ENCODE measurements at places on chromosomes 5 and 9.

DNA sequence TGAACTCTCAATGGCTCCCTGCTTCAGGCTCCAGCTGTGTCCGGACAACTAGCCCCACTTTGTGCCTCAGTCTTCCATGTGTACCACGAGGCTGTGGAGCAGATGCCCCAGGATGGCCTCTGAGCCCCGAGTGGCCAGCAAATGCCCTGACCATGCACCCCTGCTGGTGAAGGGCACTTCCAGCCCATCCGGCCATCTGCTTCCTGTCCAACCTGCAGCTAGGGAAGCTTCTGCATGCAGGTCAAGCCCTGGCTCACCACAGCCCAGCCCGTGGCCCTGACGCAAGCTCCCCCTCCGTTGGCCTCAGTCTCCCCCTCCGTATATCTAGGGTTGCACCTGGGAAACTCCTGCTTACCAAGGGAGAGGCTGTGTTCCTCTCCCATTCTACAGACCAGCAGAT is 4.8 kb downstream of the NINJ1 start:
- DNase-seq: no peak

- no peak for DNase-seq
Observed at GRCh38 chr5:120382833-120383232, 81.3 kb upstream of the PRR16 start.

DNA sequence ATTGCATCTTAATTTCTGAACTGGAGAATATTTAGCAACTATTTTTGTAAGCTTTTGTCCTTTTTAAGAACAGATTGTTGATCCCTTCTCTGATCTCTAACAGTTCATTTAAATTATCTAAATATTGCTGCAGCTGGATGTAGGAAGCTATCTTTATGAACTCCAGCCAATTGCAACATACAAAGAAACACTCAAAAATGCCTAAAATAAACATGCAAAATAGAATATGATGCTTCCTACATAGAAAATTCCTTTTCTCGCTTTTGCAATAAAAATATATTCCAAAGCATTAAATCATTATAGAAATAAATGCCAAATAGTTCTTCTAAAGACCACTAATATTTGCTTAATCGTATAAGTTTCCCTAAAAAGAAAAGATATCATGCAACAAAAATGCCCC is 218.6 kb downstream of the LURAP1L start:
- no peak for DNase-seq

DNA sequence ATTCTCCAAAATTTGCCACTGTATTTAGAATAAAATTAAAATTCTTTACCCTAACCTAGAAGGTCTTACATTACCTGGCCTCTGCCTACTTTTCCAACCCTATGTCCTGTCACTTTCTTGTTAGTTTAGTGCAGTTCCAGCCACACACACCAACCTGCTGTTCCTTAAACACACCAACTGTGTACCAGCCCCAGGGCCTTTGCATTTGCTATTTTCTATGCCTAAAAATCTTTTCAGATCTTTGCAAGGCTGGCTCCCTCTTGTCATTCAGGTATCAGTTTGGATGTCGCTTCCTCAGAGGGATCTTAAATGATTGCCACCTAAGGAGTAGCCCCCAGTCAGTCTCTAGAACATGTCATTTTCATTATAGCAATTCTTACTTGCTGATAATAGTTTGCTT is 17.7 kb upstream of the NRG2 start:
- no peak for DNase-seq

- DNase-seq: no peak
Observed at GRCh38 chr5:165996201-165996875, 2295.1 kb upstream of the WWC1 start.

DNA sequence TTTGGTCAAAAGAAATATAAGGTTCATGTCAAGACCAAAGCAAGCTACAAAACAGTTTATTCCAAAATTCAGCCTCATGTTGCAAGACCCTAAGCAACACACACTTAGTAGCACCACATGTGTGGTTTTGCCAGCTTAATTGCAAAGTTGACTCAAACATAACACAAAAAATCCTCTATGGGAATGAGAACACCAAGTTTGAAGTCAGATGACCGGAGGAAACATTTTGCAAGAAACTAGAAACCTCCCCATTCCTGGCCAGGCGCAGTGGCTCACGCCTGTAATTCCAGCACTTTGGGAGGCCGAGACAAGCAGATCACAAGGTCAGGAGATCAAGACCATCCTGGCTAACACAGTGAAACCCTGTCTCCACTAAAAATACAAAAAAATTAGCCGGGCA is 261.8 kb downstream of the EBF1 start:
- DNase-seq: no peak

GRCh38 chr5:39475881-39476842 is 51.4 kb upstream of the DAB2 start:
- no peak for DNase-seq

- peak; percentile 50 for DNase-seq
Observed at GRCh38 chr5:160269017-160269416, 39.7 kb downstream of the FABP6 start.

DNA sequence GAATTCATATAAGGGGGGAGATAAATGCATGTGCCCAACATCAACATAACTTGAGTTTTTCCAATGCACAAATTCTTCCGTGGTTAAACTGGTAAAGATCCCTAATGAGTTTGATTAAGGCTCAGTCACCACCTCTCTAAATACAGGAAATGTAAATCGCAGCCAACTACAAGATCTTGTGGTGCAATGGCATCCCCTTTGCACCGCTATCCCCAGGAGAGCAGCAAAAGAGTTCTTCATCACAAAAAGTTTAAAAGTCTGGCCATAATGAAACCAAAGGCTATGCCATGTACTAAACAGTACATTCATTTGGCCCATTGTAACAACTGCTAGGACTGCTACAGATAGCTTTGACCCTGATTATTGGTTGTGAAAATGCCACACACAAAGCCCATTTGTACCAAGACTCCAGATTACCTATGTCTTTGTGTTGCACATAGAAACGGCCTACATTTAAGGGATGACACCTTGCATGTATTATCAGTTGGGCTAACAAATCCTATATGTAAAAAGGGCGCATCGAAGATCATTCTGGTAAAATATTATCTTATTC is 44.5 kb downstream of the ZNF608 start:
- no peak for DNase-seq

- no peak for DNase-seq
Observed at GRCh38 chr9:81082221-81082620, 607.1 kb downstream of the TLE1 start.

DNA sequence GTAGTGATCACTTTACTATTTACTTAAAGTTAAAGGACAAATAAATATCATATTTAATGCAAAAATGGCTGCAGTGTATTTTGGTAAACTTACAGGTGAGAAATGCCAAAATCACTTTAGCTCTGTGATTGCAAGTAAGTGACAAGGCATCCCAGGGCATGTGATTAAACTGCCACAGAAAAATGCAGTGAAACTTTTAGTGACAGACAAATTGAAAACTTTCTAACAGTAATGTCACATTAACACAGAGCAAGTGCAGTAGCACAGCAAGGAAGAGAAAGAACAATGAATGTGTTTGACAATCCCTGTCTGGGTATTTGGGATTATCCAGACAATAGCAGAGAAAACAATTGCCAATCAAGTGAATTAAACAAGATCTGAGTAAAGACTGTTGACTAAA is 606.8 kb downstream of the SLCO4C1 start:
- DNase-seq: no peak

DNA sequence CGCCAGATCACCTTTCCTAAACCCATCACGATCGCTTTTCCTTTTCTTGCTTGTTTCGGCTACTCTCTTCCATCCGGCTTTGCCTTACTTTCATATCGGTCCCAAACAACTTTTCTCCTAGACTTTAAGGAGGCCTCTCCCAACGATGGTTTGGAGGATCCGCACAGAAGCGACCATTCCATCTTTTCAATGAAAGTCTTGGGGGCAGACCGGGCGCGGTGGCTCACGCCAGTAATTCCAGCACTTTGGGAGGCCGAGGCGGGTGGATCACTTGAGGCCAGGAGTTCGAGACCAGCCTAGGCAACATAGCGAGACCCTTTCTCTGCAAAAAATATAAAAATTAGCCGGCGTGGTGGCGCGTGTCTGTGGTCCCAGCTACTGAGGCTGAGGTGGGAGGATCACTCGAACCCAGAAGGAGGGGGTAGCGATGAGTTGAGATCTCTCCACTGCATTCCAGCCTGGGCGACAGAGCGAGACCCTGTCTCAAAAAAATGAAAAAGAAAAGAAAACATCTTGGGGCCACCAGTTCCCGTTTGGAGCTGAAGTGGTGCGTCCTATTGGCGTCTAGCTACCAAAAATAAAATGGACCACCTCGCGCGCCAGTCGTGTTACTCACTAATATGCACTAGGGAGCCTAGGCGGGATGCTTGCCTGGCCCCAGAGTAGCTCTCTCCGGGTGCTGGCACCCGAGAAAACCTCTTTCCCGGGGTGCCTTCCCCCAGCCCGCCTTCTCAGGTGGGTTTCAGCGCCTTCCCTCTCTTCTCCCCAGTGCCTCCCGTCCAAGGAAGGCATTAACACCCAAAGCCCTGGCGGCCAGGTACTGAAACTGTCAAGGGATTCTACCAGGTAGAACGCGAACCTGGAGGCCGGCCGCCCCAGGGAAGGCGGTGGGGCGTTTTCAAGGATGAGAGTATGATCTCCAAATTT is 800 bp upstream of the AP3B1 start:
- no peak for DNase-seq

DNA sequence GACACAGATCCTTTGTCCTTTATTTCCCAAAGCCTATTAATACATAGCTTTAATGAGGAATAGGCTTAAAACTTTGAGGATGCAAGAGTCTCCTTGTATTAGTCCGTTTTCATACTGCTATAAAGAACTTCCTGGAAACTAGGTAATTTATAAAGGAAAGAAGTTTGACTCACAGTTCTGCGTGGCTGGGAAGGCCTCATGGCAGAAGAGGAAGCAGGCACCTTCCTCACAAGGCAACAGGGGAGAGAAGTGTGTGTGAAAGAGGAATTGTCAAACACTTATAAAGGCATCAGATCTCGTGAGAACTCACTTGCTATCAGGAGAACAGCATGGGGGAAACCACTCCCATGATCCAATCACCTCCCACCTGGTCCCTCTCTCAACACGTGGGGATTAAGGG is 5.4 kb upstream of the CLK4 start:
- no peak for DNase-seq

GRCh38 chr5:106974272-106974671 is 696.5 kb downstream of the EFNA5 start:
- DNase-seq: no peak

DNA sequence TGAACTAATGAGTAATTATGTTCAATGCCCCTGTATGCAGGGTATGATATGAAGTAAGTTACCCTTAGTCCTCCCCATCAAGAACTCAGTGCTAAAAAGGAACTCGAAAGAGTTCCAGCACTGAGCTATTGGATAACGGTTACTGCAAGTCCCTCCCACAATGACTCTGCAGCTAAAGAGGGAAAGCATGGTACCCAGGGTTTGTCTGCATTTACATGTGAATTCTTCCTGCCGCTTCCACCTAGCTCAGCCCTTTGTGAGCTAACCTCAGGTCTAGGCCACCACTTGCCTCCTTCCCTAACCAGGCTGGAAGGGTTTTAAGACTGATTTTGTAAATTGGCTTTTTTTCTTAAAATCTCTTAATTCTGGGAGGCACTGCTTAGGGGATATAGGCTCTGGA is 376.8 kb downstream of the EBF1 start:
- no peak for DNase-seq

DNA sequence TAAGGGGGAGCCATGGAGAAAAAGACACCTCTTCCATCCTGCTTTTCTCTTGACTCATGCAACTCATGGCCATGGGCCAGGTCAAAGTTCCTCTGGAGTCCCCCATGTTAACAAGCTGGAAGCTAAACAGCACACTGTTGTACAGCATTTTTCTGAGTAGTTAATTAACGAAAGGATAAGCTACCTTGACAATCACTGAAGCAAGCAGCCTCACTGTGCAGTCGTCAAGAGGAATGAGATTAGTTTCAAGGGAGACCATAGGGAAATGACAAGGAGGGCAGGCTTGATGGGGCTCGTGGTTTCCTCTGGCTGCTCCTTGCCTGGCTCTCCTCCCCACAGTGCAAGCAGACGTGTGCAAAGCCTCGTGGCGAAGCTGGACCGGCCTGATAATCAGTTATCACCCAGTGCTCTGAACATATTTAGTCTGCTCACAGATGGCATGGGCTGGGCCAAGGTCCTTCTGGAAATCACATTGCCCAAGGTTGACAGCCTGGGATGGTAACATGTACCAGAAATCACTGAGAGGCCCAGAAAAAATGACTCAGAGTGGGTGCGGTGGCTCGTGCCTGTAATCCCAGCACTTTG is 209.5 kb downstream of the SLIT3 start:
- DNase-seq: no peak

DNA sequence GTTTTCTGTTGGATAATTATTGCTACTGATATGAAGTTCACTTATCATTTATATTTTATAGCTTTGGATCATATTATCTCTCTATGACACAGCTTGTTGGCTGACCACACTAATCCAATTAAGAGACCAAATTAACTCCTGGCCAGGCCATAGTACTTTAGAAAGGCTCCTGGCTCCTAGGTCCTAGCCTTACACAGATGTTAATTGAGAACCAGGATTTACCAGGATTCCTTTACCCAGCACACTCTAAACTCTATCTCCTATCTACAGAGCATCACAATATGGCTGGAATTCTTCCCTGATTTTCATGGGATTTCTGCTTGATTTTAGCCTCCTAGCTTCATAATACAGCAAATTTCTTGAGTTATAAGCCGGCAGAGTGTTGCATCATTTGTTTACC is 80.3 kb downstream of the SLCO6A1 start:
- no peak for DNase-seq

DNA sequence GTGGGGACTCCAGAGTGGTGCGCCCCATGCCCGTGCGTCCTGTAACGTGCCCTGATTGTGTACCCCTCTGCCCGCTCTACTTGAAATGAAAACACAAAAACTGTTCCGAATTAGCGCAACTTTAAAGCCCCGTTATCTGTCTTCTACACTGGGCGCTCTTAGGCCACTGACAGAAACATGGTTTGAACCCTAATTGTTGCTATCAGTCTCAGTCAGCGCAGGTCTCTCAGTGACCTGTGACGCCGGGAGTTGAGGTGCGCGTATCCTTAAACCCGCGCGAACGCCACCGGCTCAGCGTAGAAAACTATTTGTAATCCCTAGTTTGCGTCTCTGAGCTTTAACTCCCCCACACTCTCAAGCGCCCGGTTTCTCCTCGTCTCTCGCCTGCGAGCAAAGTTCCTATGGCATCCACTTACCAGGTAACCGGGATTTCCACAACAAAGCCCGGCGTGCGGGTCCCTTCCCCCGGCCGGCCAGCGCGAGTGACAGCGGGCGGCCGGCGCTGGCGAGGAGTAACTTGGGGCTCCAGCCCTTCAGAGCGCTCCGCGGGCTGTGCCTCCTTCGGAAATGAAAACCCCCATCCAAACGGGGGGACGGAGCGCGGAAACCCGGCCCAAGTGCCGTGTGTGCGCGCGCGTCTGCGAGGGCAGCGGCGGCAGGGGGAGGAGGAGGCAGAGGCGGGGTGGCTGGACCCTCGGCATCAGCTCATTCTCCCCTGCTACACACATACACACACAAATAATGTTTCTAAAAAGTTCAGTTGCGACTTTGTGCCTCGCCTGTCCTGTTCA is 668 bp downstream of the GLIS3 start:
- no peak for DNase-seq

GRCh38 chr5:176579323-176579722 is 30.2 kb downstream of the CDHR2 start:
- no peak for DNase-seq
